Epithelial cell of proximal tubule (primary cell): ENCODE measurements at places on chromosomes 7 and 10. TPM values are rescaled to one million over a fixed set of nuclear protein-coding genes. Genes with fewer than 3 reads are reported as not detected.

- DNase-seq: no peak
Measured at GRCh38 chr10:125639846-125640245, 43.1 kb downstream of the TEX36 start.

- DNase-seq: peak; percentile 55
Measured at GRCh38 chr7:102024769-102025391, 207.5 kb downstream of the CUX1 start.

GRCh38 chr7:36747280-36748016 is 23.2 kb upstream of the AOAH start:
- peak; percentile 98 for DNase-seq

DNA sequence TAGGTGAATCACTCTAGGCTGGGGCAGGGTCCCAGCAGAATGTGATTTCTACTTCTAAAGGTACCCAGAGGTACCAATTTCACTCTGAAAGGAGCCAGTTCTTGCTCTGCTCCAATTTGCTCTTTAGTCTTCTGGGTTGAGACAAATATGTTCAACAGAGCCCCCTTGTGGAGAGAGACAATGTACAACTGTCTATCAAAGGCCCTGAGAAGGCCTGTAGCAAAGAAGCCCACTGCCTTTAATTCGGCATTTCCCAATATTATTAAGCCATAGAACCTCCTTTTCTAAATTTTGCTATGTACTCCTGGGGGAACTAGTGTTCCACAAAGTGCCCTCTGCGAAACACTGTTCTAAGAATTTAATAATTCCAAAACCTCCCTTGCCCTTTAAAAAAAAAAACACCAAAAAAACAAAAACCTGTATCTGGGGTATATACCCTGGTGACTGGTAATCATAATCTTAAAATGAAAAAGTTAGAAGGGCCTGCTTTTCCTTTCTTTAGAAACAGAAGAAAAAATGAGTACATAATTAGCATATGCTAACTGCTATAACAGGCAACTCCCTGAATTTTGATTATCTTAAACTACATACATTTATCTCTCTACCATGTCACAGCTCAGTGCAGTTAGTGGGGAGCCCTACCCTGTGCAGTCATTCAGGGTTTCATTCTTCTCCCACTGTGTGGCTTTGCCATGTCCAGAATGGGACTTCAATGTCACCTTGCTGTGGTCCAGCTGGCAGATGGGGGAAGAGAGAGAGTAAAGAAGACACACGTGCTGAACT is 160.9 kb upstream of the BMPER start:
- DNase-seq: no peak

Gene CALY
- 1.5 TPM in 1 of 2 replicates, not detected in the other for total RNA-seq

DNA sequence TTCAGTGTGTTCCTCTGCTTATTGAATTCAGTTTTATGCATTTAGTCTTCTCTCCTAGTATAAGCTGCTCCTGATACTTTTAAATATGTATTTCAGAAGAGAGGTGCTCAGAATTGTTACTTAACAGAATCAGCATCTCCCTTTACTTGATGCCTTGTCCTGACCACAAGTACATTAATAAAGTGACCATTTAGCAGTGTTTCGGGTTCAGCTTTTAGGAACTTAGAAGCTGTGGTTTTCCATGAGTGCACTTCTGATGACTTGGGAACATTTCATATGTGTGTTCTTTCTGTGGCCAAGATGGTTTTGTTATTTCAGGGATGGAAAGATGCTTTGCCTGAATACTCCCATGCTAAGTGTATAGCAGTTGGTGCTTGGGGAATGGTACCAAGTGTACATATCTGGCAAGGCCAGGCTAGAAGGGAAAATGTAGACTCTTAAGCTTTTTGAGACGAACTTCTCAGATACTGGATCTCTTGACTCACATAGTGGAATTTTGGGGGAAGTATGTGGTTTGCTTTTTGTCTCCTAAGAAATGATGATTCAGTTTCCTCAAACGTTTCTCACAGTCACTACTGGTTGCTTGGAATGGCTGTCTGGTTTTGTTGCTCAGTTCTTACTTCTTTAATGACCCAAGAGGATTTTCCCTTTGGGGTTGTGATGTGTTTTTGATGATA is 17.2 kb downstream of the SGPL1 start:
- no peak for DNase-seq

GRCh38 chr7:54581511-54581910 is 39.3 kb downstream of the VSTM2A start:
- no peak for DNase-seq

Gene MGAM2
- total RNA-seq: not detected in 2 replicates

DNA sequence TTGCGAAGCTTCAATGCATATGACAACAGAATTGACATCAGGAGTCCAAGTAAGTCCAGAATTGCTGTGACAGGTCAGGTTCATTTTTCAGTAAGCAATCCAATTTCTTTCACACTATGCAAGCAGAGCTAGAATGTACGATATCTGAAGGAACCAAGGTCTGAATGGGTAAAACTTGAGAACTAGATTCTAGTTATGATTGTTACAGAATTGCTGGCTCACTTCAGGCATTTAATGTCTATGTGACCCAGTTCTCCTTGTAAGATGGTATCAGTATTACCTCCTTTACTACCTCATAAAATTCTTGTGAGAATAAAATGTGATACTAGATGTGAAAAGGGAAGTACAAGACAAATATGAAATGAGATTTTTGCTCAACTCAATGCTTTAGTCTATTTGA is 159.6 kb downstream of the GPR158 start:
- no peak for DNase-seq

DNA sequence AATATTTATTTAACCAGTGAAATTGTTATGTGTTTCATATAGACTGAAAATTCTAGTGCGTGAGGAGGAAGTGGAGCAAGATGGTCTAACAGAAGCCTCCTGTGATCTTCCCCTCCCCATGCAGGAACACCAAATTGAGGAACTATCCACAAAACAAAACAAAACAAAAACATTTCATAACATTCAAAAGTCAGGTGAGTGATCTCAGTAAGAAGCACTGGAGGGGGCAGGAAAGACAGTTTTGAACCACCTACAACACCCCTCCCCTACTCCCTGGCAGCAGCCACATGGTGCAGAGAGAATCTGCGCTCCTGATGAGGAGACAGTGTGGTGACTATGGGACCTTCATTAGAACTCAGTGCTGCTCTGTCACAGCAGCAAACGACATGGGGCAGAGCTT is 221.9 kb upstream of the SEMA3C start:
- DNase-seq: no peak

- no peak for DNase-seq
Measured at GRCh38 chr10:49096890-49097445, 18.4 kb downstream of the VSTM4 start.

Gene OR2A12
- total RNA-seq: not detected in 2 replicates

GRCh38 chr7:5282543-5283316 is at the start of gene SLC29A4:
Gene SLC29A4, plus strand, starts transcription at chr7:5282943. Its CDS starts 4,874 bp downstream, at chr7:5287817.
- DNase-seq: no peak

GRCh38 chr7:601036-601594 is 81.5 kb upstream of the PDGFA start:
- no peak for DNase-seq

Gene ASZ1
- not detected in 2 replicates for total RNA-seq

DNA sequence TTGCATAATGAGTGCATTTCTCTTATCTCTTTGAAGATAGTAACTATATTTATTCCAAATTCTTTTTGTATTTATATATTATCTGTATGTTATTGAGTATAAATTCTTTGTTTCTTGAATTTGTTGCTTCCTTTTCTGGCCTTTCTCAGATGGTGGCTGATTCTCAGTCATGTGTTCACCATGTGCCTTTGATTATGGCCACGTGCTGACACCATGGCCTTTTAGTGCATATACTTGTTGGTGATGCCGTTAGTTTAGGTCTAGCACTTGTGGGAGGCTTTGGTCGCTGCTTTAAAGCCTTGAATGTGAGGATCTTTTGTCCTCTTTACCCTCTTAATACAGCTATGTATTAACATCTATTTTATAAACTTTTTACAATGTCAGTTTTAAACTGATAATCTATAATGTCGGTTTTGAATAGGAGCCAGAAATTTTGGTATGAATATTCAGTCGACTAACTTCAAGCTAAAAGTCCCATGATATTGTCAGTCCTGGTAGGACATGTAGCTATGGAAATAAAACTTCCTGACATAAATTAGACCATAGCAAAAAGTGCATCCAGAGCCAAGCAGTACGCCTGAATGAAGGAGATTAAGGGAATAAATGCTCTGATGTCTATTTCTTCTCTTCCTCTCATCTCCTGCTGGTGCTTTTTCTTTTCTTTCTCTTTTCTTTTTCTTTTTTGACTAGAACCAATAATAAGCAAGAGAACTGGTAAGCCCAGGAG is 130.3 kb downstream of the GNAI1 start:
- DNase-seq: no peak

Gene ARPC1B
- 378 and 509 TPM in 2 replicates for total RNA-seq

Gene GNGT1
- not detected in 2 replicates for total RNA-seq

DNA sequence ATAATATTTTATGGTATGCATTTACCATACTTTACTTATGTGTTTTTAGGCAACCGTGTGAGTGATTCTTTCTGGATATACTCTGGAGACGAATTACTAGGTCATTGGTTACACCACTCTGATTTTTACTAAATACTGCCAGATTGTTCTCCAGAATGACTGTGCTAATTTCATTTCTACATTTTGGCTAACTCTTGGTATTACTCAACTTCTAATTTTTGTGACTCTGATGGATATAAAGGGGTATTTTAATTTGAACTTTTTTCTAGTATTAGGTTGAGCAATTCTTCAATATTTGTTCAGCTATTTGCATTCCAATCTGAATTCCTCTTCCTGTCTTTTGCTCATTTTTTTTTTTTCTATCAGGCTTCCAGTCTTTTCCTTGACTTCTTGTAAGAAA is 223.6 kb downstream of the MDFIC start:
- DNase-seq: no peak

DNA sequence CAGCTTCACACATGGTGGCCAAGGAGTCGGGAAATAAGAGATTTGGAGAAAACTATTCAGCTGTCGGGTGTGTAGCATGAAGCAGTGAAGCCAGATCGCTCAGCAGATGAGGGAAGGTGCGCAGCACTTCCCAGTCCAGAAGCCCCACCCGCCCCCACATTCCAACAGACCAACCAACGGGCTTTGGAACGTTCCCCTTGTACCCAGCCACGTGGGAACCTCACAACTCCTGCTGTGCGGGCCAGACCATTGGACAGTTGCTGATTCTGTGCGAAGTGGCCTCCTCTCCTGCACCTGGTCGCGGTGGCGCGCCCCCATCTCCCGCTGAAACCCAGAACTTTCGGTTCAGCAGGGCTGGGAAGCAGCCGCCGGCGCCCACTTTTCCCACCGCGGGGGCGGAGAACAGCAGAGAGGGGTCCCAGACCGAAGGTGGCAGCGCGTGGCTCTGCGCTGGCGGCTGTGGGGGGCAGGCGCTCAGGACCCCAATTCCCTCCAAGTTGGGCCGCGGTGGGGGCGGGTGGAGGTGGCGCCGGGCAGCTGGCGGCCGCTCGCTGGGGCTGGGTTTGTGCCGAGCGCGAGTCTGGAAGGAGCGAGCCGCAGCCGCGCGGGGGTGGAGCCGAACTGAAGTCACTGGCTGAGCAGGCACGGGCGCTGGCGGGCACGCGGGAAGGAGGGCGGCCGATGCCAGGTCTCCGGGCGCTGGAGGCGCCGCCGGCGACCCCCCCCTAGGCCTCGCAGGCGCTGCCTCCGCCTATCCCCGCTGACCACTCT is 1301.5 kb upstream of the SORCS1 start:
- DNase-seq: no peak

GRCh38 chr10:71550628-71551027 is 153.9 kb downstream of the CDH23 start:
- no peak for DNase-seq

- no peak for DNase-seq
Measured at GRCh38 chr7:143015084-143015483, 11.8 kb downstream of the OR9A2 start.

Gene CSGALNACT2
- total RNA-seq: 8.1 and 10.4 TPM in 2 replicates

- no peak for DNase-seq
Measured at GRCh38 chr10:108323274-108323798, 1158.8 kb upstream of the SORCS1 start.

Gene VPS37D
- 4.1 and 12.2 TPM in 2 replicates for total RNA-seq
